Stimulated activated CD8-positive, alpha-beta memory T cell treated with anti-CD3 and anti-CD28 coated beads, Interleukin-7, amount 100 ng/mL, for 1 hour (primary cell): ENCODE measurements at places on chromosomes 1 and 21.

GRCh38 chr1:55987491-55988249 lies 591.7 kb downstream of the PLPP3 start:
- no peak for DNase-seq

- no peak for DNase-seq
Measured at GRCh38 chr1:168970926-168971659, 135.4 kb upstream of the ATP1B1 start.

GRCh38 chr1:101150670-101151069 lies 86.1 kb upstream of the S1PR1 start:
- no peak for DNase-seq

DNA sequence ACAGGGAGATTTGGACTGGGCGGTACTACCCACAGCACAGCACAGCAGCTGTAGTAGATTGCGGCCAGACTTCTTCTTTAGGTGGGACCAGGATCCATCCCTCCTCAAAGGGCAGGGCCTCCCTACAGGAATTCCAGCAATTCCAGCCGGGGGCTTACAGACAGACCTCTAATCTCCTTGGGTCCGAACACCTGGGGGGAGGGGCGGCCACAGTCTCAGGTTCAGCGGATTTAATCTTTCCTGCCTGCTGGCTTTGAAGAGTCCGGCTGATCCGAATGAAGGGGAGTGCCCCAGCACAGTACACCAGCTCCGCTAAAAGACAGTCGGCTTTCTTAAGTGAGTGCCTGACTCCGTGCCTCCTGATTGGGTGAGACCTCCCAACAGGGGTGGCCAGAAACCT lies 1708.5 kb downstream of the BRINP3 start:
- no peak for DNase-seq

DNA sequence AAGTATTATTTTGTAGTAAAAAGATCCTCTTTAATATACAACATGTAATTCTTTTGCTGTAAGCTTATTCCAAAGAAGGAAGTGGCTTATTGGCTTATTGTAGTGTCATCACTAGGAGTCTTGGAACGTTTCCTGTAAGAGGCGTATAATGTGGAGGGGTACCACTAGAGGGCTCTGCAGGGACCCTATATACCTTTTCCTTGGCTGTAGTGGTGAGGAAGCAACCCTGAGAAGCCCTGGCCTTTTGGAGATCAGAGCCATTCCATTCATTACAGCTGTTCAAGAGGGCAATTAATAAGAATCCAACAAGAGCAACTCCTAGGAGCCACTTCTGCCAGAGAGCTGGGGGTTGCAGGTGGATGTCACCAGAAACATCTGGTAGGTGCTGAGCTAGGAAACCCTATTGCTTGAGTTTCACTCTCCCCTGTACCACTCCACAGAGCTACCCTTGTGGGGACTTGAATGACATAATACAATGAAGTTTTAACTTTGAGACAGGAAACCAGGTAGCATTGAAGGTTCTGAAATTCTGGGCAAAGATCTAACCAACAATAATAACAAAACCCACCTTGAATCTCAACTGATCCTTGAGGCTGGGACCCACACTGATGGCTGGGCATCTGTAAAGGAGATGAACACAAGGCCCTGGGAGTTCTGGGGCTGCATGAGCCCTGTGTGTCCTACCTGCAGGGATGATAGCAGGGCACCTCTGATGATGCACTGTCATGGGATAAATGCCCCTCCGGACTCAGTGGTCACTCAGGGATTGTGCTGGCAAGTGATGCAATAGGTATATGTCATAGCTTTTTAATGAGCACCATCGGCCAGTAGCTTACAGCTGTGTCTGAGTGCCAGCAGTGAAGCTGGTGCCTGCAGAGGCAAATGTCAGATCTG lies 160.2 kb upstream of the COA6 start:
- no peak for DNase-seq

- no peak for DNase-seq
Measured at GRCh38 chr1:156289857-156290256, 5.6 kb downstream of the GLMP start.

DNA sequence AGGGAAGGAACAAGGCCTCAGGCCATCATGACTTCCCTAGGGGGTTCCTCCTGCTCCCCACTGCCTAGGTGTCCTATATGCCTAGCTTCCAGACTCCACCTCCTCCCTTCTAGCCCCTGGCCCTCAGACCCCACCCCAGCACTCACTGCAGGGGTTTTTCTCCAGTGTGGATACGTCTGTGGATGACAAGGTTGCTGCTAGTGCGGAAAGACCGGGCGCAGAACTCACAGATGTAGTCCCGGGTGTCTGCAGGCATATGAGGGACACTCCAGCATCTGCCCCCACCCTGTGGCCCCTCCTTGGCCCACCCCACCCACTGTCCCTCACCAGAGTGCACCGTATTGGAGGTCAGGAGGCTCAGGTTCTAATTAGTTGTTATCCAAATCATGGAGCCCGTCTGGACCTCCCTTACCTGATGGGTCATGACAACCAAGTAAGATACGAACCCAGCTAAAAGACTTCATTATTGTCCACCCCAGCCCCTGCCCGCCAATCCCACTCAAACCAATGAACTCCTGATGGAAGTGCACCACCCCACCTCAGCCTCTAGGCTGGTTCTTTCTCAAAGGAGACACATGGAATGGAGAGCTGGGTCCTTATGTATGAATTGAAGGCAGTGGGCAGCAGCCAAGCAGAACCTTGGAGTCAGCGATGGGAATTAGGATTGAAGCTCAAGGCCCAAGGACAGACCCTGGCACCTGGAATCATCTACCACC lies 8.2 kb downstream of the ZNF692 start:
- no peak for DNase-seq

DNA sequence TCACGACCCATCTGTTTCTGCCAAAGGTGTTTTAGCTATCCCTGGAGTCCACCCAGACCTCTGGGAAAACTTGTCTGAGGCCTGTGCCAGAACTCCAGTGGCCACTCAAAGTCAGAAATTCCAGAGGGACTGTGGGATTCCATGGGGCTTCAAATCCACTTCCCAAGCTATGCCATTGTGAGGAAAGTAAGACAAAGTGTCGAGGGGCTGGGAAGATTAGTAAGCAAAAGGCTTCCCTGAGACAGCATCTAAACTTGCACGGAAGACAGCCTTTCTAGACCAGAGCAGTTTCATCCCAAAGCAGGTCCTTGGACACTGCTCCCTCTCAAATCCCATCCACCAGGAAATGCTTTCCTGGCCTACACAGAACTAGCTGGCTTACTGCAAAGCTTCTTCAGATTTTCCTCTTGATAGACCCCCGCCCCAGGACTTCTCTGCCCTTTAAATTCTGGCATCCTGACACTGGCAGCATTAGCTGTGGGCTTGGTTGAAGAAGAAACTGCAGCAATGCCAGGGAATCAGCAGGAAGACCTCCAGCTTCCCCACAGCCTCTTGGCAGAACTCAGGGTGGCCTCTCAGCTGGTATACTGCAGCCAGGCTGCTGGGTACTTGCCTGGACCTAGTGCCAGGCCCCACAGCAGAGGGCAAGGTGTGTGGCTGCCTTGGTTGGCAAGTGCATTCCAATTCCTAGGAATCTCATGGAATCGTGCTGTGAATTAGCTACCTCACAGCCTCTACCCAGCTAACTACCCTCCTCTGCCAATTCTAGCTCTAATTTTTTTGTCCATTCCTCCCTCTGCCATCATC lies 27.3 kb upstream of the LMX1A start:
- DNase-seq = no peak

DNA sequence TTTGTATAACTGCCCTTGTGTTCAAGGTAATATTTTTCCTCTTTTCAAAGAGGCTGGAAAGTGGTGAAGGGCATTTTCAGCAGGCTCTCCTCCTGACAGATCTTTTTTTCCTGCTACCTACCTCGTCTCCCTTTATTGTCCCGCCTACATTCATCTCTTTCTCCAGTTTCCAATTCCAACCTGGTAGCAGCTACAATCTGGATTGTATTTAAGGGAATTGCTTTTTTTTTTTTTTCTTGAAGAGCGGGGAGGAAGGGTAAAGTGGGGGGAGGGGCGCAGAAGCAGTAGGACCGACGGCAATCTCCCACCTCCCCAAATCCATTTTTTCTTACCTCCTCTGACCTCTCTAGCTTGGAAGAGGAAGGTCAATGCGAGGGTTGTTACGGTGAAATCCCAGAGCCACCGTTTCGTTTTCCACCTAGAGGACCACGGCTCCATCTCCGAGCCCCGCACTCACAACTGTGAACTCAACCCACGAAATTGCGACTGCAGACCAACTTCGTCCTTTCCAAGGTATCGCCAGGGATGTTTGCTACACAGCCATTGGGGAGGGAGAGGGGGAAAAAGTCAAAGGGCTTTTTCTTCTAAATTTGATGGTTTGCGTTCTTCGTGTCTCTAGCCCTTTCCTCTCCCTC lies 464 bp downstream of the COL11A1 start:
- no peak for DNase-seq

DNA sequence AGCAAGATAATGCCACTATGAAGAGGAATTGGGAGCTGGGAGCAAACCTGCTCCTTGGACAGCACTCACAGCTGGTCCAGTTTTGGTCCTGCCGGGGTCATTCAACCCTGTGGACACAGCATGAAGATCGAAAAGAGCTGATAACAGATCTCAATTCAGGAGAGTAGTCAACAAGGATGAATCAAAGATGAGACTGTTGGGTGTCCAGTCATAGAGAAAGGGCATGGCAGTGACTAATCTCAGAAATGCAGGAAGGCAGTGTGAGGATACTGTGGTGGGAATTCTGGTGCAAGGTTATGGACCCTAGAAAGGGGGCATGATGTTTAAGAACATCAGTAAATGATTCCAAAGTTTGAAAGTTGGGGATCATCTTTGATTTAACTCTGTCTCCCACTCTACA lies 261.4 kb upstream of the ZP4 start:
- no peak for DNase-seq

- no peak for DNase-seq
Measured at GRCh38 chr1:45913731-45914501, 110.5 kb downstream of the MAST2 start.

DNA sequence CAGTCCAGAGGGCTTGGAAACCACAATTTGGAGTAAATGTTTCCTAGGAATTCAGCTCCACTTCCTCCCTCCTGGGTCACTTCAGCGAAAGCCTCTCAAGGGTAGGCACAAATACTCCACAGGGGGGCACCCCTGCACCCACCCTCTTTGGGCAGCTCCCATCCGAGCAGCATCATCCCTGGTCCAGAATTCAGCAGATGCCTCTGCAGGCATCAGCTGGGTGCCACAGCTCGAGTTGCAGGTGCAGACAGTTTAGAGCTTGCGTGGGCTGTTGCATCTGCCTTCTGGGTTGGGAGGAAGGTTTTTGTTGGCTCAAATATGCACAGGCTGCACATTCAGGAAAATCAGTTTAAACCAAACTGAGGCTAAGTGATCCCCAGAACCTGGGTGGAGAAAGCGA lies 25.0 kb downstream of the KANK4 start:
- no peak for DNase-seq

DNA sequence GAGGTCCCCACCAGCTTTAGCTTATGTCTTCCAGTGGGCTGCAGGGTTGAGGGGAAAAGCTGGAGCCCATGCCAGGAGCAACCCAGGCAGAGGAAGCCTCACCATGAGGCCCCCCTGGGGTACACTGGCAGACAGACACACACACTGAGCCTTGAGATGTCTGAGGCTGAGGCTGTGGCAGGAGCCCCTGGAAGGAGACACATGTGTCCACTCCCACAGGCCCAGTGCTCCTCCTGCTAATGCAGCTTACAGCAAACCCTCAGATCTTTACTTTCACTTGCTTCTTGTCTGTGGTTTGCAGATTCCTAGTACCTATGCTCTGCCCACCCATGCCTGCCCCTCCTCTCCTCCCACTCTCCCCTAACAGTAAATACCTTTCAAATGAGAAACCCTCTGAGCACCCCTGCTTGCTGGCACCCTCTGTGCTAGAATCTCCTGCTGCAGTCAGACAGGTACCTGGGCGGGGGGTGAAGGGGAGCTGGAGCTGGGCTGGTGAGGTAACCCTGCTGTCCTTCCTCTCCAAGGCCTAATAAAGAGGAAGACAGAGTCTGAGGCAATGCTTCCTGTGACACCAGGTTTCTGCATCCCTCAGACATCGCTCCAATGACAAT lies 63.4 kb upstream of the NEK2 start:
- no peak for DNase-seq

DNA sequence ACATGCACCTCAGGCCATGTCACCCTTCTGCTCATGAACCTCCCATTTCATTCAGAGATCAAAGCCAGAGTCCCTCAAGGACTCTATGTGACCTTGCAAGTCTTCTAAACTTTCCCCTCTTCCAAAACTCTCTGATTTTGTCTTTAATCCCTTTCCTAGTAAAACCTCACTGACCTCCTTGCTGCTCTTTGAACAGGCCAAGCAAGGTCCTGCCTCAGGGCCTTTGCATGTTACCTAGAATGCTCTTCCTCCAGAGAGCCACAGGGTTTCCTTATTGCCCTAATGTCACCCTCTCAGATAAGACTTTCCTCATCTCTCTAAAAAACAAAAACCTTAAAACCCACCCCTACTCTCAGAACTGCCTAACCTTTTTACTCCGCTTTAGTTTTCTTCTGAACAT lies 26.6 kb downstream of the IL23R start:
- no peak for DNase-seq

DNA sequence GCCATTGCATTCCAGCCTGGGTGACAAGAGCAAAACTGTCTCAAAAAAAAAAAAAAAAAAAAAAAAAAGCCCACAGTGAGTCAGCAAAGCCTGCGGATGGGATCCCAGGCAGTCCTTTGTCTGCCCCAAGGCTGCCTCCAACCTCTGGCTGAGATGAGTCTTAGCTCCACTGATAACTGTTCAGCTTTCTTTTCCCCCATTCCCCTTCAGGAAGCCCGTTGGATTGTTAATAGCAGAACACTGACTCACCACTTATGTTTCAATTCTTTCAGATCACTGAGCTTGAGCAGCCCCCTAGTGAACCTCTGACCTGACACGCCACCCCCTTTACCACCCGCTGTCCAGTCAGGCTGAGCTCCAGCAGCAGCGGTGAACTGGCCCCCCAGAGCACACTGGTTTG lies 57.5 kb downstream of the ERG start:
- no peak for DNase-seq

DNA sequence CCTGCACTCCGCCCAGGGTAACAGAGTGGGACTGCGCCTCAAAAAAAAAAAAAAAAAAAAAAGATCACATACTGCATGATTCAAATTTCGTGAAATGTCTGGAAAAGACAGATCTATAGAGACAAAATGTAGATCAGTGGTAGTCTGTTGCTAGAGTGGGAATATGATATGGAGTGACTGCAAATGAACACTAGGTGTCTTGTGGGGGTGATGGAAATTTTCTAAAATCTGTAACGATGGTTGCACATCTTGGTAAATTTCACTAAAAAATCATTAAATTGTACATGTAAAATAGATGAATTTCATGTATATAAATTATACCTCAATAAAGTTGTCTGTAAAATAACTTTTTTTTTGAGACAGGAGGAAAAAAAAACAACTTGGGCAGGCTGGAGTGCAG lies 5.5 kb downstream of the AIDA start:
- no peak for DNase-seq
